Right lung (tissue), 10 donors: ENCODE measurements at places on chromosomes 1 and 21.

- no peak for DNase-seq
Observed at GRCh38 chr1:212232090-212232489, 53.1 kb upstream of the PPP2R5A start.

GRCh38 chr1:119007670-119008482 lies 19.7 kb upstream of the TBX15 start:
- DNase-seq = no peak

- no peak for DNase-seq
Observed at GRCh38 chr21:22277341-22277740, 1279.1 kb downstream of the NCAM2 start.

GRCh38 chr1:216332462-216332861 lies 90.8 kb downstream of the USH2A start:
- no peak for DNase-seq

DNA sequence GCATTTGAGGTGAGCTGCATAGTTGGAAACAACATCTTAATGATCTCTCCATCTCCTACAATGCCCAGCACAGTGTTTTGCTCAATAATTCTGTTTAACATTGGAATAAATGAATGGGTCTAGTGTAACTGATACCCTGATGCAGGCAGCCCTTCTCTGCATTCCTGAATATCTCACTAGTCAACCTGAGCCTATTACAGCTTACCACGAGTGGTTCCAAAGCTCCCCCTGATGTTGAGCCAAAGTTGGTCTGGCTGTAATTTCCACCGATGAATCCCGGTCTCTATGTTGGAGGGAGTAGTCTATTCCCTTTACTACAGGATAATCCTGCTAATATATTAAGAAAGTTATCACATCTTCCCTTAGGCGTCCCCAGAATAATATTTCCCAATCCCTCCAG lies 63.8 kb downstream of the ZBTB18 start:
- no peak for DNase-seq

- DNase-seq = no peak
Observed at GRCh38 chr1:214321705-214322453, 40.9 kb downstream of the SMYD2 start.

- no peak for DNase-seq
Observed at GRCh38 chr1:47191940-47192457, 2.2 kb upstream of the PDZK1IP1 start.

DNA sequence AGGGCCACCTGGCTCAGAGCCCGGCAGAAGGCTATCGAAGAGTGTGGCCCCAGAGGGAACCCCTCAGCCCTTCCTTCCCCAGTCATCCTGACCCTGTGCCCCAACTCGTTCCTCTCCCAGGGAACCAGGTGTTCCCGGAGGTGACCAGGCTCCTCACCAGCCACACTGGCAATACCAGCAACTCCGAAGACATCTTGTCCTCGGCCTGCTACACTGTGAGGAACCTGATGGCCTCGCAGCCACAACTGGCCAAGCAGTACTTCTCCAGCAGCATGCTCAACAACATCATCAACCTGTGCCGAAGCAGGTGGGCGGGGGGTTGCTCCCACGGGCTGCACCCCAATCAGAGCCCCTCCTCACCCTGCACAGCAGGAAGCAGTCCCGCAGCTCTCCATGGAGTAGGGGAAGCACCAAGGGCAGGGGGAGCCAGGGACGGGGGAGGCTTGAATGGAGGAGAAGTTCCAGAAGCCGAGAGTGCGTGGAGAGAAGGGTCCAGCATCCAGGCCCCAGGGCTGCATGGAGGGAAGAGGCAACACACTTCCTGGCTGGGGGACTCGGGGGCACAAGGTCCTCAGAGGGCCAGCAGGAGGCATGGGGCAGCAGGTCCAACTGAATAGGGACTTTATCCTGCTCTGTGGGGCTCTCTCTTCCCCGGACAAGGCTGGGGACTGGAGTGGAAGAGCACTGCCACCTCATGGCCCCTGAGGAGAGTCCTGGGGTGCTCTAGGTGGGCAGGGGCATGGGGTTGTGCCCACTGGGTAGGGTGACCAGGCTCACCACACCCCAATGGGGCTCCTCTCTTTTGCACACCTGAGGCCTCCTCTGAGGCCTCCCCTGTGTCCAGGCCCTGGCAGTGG lies 41.7 kb downstream of the PKP1 start:
- no peak for DNase-seq

DNA sequence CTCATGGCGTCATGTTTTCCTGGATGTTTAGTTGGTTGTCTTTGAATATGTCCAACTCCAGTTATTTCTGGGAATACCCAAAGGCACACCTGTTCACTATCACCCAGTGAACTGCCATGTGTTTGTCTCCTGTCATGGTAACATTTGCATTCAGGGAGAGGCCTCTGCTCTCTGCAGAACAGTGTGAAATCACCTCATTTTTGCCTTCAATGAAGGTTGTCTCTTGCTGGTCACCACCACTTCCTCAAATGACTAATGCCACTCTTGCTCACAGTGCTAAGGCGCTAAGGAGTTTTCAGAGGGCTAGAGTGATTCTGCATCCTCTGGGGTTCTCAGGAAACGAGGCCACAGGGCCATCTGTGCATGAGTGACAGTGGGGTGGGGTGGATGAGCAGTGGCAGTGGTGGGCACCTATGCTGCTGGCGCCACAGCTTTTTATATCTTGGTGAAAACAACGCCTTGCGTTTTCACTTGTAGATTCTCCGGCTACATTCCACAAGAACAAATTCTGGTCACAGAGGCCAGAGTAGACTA lies 60.0 kb upstream of the ATP5PO start:
- DNase-seq = no peak

GRCh38 chr1:177710696-177711620 lies 258.9 kb downstream of the SEC16B start:
- DNase-seq = no peak
